ENCODE measurements at places on chromosomes 6 and 20.

DNA sequence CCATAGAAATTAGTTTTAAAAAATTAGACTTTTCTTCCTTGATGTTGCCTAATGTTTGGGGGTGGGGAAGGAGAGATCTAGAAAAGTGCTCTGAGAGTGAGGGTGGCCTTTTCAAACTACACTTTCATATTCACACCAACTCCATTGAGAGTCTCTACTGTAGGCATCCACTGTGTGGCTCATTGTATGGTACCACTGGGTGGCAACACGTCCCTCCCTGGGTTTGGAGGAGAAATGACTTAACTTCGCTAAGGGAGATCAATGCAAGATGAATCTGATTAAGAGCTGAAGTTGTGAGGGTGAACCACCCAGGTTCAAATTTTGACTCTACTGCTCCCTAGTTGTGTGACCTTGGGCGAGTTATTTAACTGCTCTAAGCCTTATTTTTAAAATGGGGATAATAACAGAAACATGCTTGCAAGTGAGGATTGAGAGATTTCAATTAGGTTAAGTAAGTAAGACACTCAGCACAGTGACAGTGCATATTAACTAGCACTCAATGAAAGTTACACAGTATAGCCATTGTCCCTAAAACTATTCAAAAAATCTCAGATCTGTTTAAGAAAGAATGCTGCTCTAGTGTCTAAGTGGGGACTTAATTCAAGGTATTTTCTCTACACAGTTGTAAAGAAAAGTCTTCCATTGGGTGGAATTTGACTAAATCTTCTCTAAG is 193.5 kb upstream of the CNR1 start:
- no peak for DNase-seq

DNA sequence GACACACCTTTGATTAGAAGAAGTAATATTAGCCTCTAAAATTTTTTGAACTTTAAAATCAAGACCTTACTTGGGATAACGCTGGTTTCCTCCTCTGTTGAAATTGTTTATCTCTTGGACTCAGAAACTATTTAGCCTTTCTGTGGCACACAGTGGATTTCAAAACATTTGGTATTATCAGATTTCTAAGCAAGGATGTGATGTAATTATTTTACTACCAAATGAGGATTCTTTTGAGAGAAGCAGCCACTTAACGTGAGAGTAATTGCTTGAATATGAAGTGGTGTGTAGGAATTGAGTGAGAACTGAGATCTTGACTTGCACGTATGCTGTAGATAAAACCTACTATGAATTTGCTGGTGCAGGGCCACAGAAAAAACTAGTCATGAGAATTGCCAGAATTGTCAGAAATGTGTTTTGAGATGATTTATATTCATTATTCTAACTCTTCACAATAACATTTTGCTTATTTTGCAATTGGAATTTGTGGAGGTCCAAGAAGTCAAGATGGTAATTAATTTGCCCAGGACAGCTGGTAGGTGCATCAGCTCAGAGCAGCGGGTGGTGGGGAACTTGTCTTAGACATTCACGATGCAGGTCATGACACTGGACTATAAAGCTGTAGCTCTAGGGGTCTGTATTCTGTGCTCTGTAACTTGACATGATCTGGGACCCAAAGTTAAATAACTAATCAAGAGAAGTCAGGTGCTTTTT is 53.4 kb downstream of the AKAP12 start:
- no peak for DNase-seq

DNA sequence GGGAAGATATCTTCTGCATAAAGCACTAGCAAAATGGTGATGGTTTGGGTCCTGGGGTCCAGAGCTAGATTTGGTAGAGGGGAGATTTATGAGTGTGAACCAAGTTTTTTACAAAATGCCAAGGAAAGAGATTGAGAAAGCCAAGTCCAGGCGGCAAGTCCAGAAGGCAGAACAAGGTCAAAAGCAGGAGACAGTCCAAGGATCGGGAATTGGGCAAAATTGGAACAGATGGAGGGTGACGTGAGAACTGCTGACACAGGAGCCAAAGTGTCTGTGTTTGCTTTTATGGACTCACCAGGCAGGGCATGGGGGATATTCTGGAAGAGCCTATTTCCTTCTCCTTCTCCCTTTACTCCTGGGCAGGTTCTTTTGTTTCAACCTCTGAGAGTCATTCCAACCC is 4.1 kb downstream of the NHLRC1 start:
- DNase-seq, result no peak

GRCh38 chr6:23414051-23414445 is 712.0 kb upstream of the NRSN1 start:
- DNase-seq, result no peak

DNA sequence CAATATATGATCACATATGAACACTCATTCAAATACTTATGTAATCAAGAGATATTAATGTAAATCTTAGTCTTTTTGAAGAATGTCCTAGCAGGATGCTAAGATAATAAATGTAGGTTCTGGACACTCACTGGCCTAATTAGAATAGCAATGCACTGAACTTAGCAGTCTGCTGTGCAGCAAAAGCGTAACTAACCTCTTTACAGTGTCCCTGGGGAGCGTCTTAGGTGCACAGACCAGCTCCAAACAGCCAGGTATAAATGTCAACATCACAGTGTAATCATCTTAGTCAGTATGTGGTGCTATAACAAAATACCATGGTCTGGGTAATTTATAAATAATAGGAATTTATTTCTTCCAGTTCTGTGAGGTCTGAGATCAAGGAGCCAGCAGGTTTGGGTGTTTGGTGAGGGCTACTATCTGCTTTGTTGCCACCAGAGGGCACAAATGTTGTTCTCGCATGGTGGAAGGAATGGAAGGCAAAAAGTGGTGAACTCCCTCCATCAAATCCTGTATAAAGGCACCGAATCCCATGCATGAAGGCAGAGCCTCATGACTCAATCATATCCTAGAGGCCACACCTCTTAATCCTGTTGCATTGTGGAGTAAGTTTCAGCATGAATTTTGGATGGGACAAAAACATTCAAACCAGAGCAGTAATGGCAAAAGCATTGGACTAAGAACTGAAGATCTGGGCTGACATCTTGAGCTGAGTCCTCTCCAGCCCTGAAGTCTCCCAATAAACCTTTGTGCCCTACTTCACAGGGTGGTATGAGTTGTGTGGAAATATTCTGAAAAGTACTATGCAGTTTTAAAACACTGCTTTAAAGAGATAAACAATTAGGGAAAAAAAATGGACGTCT is 41.8 kb upstream of the FOXO3 start:
- no peak for DNase-seq

GRCh38 chr6:105909106-105909505 is 177.0 kb upstream of the PRDM1 start:
- DNase-seq, result no peak

DNA sequence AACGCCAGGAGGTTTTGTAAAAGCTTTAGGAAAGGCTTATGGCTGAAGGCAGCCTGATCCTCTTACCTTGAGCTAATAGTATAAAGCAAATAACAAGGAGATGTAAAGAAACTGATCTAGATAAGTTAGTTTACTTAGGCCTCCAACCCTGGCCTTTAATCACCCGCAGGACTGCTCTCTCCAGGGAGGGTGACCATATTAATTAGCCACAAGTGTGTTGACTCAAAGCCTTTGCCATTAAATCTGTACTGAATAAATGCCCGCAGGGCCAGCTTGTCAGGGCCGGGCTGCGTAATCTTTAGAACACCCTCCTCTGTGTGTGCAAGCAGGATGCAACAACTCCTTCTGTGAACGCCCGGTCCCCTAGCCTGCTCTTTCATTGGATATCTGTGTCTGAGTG is 6.1 kb upstream of the PRSS16 start:
- DNase-seq, result no peak

DNA sequence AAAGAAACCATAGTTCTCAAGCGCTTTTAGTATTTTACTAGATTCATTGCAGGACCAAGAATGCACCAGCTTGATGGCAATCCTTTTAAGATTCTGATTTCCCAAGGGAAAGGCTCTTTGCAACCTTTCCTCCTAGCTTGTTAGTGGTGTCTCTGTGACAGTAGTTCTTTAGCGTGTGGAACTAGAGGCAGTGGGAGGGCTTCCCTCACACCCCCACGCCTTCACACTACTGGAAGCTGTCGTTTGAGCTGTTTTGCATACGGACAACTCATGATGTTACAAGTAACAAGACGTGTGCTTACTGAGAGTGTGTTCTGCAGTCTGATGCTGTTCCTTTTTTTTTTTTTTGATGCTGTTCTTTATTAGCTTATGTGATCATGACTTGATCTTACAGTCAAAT is 34.1 kb downstream of the EYA4 start:
- DNase-seq, result no peak

DNA sequence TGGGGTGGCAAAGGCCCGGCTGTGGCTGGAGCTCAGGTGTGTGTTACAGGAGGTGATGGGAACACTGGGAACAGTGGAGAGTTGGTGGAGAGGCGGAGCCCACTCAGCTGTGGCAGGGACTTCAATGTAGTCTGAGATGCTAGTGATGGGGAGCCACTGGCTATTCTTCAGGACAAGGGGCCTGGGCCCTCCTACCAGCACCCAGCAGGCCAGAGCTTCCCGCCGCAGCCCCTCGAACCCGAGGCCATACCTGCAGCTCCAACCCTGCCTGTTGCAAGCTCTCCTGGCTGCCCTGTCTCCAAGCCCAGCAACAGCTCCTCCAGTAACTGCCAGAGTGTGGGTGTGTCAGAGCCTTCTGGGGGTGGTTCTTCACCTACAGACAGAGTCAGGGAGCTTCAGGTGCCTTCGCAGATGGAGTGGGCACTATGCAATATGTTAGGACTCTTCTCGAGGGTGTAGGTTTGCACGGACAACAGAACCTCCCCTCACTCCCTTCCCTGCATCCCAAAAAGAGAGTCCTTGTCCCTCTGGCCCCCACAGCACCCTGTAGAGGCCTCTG is 146.2 kb upstream of the MLN start:
- DNase-seq, result no peak

GRCh38 chr6:157198425-157199279 is 124.7 kb downstream of the TMEM242 start:
- DNase-seq, result no peak

DNA sequence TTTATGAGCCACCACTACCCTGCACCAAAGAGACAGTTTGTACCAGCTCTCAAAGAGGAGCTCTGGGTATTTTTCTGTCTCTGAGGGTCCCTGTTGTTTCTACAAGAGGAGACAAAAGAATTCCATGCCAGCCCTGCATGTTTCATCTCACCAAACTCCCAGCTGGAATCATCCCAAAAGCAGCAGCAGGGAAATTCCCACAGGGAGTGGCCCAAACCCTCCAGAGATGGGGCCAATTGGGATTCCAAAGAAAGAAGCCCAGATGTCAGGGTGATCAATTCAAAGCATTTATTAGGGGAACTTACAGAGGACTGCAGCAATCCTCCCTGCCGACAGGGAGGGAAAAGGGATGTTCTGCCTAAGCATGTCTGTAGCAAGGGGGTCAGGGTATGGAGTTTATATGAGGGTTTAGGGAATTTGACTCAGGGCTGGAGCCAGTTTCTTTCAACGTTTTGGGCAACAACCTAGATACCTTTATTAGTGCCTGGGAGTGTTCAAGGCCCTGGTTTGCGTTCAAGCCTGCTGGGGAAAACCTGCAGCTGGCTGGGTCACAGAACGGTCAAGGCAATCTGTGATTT is 47.2 kb downstream of the MUC22 start:
- no peak for DNase-seq

DNA sequence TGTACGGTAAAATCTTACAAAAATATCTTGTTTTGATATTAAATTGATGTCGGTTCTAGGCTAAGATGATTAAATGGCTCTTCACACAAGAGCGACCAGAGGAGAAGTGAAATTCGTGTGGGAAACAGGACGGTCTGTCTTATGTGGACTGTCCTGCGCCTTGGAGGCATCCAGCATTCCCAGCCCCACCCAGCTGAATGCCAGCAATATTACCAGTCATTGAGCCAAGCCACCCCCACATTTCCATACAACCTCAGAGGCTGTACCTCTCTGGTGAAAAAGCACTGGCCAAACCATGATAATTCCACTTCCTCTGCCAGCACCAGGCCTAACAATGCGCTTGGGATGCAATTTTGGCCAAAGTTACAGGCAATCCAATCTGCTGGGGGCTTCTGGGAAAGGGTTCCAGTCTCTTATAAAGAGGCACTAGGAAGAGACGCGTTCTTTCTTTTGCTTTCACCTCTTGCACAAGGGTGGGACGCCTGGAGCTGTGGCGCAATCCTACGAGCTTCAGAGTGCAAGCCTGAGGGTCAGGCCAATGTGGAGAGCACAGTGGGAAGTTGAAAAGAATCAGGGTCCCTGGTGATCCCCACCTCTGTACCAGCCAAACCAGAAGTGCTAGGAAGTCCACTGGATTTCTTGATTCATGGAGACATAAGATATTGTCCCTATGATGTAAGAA is 213.1 kb downstream of the PREX1 start:
- no peak for DNase-seq

GRCh38 chr6:706146-706545 is 13.2 kb upstream of the EXOC2 start:
- DNase-seq, result no peak
